GM13976 (cell line): ENCODE measurements at places on chromosomes 2 and 18.

GRCh38 chr2:120206022-120206581, 17.1 kb downstream of the TMEM185B start:
- DNase-seq: peak; percentile 72

DNA sequence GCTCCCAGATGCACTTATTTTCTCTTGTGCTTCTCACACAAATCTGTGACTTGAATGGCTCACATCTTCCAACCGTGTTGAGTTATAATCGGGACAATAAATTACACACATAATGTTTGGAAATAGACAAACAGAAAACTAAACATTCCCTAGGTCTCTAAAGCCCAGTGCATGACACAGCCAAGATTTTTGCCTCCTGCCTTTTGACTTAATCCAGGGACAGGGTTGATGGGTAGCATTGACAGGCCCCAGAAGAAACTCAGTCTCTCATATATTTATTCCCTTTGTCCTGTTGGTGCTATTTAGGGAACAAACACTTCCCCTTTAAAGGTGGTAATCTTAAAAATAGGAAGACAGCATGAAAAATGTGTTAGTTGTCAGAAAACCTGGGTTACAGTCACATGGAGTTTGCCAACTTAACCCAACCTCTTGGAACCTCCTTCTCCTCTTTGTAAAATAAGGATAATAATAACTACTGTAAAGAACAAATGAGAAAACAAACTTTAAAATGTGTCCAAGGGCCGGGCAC, 24.0 kb upstream of the ARPC2 start:
- no peak for DNase-seq

DNA sequence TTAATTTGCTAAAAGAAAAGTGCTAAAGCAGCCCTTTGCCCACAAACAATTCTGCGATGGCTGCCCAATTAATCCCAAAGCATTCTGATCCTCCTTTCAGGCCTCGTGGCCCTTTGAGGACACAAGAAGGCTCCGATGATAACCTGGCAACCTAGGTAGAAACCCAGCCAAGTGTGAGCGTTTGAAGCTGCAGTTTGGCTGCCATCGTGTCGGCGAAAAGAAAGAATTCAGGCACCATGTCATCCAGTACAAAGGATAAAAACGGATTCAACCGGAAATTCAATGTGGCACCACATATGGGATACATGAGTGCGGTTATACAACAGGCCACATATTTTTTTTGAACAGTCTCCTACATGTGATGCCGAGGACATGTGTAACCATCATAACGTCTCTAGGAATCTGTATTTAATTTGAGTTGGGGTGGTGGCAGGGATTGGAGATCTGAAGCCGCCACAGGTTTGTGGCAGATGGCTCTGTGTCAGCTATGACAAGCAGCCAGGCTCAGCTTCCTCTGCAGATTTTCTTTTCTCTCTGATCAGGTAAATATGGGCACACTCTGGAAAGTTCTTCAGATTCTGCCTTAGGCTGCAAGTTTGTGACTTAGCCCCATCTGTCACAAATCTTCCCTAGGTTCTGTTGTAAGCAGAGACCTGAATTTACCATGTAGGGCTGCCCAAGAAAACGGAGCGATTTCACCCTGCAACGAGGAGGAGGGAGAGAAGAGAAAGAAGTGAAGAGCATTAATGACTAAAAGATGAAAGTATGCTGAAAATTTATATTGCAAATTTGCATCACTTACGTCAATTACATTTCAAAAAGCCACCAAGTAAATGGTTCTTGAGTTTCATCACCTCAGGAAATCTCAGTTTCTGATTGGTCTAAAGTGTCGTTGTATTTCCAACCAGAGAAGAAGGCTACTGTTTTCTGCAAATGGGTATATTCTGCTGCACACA, 573.2 kb downstream of the ZEB2 start:
- DNase-seq: no peak

GRCh38 chr2:174931724-174932123, 73.5 kb downstream of the CHN1 start:
- DNase-seq: no peak

- no peak for DNase-seq
Measured at GRCh38 chr2:46067501-46068305, 229.5 kb upstream of the EPAS1 start.

GRCh38 chr2:96808176-96808837, 7.8 kb upstream of the CNNM3 start:
- DNase-seq: no peak
